ENCODE measurements at places on chromosomes 16 and 17. TPM values are rescaled to one million over a fixed set of nuclear protein-coding genes. Genes with fewer than 3 reads are reported as not detected.

DNA sequence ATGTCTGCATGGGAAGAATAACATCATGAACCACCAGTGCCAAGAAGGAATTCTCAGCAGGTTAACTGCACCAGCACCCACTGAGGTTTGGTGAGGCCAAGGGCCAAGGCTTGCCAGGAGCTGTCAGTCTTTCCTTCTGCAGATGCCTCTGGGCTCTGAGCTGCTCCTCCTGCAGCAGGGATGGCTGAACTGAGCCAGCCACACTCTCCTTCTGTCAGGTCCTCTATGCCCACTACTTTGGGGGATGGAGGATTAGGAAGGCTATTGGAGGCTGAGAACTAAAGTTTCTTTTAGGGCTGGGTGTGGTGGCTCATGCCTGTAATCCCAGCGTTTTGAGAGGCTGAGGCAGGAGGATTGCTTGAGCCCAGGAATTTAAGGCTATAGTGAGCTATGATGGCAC is 71.6 kb downstream of the PLXDC1 start:
- DNase-seq: no peak

- DNase-seq: no peak
Observed at GRCh38 chr17:50815400-50815799, 20.0 kb upstream of the WFIKKN2 start.

DNA sequence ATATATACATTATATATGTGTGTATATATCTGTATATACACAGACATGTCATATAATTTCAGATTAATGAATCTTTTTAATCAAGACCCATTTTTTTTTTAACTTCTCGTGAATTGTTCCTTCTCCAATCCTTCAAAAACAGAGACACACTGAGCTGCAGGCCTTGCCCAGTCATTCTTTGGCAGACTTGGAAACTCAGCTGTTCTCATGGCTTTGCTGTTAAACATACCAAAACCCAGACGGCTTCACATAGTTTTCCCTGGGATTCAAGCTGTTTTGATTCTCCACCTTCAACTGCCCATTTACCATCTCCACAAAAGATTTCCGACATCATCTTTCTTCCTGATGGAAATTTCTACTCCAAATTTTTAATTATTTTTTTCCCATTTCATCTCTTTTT is 148.7 kb downstream of the KCNJ2 start:
- DNase-seq: peak; percentile 15

GRCh38 chr17:6548578-6549330 is 7.6 kb downstream of the PITPNM3 start:
- no peak for DNase-seq

DNA sequence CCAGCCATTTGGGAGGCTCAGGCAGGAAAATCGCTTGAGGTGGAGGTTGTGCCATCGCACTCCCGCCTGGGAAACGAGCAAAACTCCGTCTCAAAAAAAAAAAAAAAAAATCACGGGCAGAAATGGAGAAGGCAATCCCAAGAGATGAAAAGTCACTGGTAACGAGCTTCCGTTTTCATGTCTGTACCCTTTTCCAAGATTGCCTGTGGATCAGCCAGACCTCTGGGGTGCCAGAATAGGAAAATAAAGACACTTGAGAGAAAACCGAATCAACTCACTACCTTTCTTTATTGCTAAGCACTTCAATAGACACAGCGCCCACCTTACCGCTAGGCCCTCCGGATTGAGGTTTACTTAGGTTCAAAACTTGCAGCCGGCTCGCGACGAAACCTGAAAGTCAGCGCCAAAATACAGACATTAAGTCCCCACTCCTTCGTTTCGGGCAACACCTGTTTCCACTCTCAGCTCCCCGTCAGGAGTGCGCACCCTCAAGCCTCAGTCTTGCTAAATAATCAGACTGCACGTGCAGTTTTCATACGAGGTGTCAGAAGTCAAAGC is 970 bp upstream of the TRAF7 start:
- no peak for DNase-seq

- DNase-seq: no peak
Observed at GRCh38 chr17:81832608-81833159, 407 bp downstream of the MCRIP1 start.

DPEP2 gene
- total RNA-seq: not detected

GRCh38 chr17:63646488-63646806 is 24.2 kb downstream of the MAP3K3 start:
- no peak for DNase-seq

- peak; percentile 13 for DNase-seq
Observed at GRCh38 chr16:17544785-17545184, 74.0 kb upstream of the XYLT1 start.

- no peak for DNase-seq
Observed at GRCh38 chr17:3794557-3795389, 6.2 kb downstream of the ITGAE start.

SYNGR3 gene
- total RNA-seq: not detected

UBE2Z gene
- 106 TPM for total RNA-seq

DNA sequence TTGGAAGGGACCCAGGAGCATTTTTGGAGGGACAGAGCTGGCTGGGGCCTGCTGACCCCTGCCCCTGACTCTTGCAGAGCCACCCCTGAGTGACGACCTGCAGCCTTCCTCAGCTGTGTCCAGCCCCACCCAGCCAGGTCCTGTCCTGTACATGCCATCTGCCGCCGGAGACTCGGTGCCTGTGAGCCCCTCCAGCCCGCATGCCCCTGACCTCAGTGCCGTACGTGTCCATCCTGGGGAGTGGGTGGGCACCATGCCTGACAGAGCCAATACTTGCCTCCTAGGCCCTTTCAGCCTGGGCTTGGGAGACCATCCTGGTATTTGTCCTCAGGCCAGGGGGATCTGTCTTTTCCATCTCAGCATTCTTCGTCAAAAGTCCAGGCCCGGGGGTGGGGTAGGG is 27.5 kb downstream of the UNC13D start:
- DNase-seq: no peak

STH gene
- total RNA-seq: not detected

GRCh38 chr16:17138801-17139200 is 332.0 kb downstream of the XYLT1 start:
- DNase-seq: no peak

- DNase-seq: no peak
Observed at GRCh38 chr16:30706046-30706445, 7.1 kb downstream of the SRCAP start.

- DNase-seq: no peak
Observed at GRCh38 chr16:81522108-81522701, 77.6 kb downstream of the CMIP start.

DNA sequence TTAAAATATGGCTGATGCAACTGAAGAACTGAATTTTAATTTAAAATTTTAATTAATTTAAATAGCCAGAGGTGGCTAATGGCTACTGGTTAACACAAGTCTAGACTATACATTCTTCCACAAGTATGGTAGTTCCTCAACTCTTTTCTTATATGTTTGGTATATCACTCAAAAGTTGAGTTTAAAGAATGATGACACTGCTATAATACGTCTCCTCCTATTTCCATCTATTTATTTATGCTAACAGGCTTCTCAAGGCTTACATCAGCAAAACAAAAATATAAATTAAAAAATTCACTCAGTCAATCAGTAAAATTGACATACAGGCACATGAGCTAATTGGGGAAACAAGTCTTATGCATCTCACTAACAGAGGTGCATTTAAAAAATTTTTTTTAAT is 227.9 kb upstream of the PMFBP1 start:
- no peak for DNase-seq

HS3ST6 gene
- total RNA-seq: not detected

- no peak for DNase-seq
Observed at GRCh38 chr16:74605746-74606520, 981 bp downstream of the GLG1 start.

DNA sequence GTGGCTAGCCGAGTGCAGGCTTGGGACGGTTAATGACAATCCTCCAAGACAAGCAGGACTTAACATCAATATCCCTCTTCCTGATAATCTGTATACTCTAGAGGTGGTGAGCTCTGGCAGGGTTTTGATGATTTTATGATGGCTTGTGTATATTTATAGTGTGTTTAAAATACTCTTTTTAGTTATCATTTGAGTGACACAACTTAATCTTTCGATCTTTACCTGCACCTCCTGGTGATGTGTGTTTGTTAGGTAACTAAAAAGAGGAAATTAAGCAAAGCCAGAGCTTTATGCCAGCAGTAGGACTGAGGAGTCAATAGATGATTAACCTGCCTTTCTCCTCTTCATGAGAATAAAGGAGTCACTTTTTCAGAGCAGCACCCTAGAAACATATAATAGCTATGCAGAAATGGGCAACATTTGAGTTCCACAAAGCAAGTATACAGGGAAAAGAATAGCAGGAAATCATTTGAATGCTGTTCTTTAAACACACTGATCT is 210.5 kb downstream of the IRX3 start:
- DNase-seq: no peak

VAT1L gene
- total RNA-seq: not detected

DNA sequence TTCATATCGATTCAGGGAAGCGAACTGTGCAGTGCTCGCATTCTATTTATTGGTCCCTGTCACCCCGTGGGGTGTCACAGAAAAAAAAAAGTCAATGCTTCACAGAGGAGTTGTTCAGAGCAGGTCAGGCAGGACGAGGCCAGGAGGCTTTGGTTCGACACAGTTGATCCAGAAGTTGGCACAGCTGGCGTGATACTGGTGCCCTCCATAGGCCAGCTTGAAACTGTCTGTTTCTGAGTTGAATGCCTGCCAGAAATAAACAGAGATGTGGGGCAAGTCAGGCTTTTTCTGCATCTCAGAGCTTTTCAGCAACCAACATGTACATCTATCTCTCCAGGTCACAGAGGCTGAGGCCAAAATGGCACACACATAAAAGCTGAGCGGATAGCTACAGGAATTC is 29.1 kb downstream of the DUSP14 start:
- peak; percentile 24 for DNase-seq

CDH1 gene
- total RNA-seq: not detected

DNA sequence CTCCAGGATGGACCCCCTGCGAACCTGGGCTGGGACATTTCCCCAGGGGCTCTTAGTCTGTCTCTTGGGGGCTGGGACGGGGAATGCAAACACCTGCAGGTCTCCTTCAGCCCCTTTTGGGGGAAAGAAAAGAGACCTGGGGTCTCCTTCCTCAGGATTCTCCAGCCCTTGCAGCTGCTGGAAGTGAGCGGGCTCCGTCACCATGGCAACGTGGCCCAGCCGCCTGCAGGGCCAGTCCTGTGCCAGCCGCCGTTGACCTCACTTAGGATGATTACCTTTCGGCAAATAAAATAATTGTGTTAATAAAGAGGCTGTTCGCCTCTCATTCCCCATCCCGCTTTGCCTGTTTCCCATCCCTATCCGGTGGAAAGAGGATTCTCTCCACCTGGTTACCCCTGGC is 25.7 kb downstream of the MRM1 start:
- no peak for DNase-seq

GRCh38 chr16:31471241-31471874 is 594 bp upstream of the TGFB1I1 start:
- DNase-seq: no peak

GRCh38 chr17:76414334-76415295 is 30.2 kb downstream of the SPHK1 start:
- no peak for DNase-seq

CAVIN1 gene
- total RNA-seq: 958 TPM

- no peak for DNase-seq
Observed at GRCh38 chr17:81245665-81246342, 6.7 kb downstream of the NDUFAF8 start.

DNA sequence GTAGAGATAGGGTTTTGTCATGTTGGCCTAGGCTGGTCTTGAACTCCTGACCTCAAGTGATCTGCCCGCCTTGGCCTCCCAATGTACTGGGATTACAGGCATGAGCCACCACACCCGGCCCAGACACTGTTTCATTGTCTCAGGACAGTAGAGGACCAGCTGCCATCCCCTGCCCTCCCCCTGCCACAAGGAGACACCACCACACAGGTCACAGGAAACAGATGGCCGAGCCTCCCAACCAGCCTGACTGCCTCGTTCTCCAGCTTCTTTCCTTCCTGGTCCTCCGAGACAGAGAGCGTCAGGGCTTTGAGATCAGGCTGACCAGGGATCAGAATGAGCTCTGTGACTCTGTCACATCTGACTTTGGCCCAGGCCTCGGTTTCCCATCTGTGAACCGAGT is 20.8 kb upstream of the RNPS1 start:
- no peak for DNase-seq

PERCC1 gene
- not detected for total RNA-seq

- peak; percentile 87 for DNase-seq
Observed at GRCh38 chr16:56193951-56194726, 2.9 kb downstream of the GNAO1 start.

TBX2 gene
- total RNA-seq: 8.3 TPM
